ENCODE measurements at places on chromosomes 1 and 21.

- no peak for DNase-seq
Observed at GRCh38 chr1:167722152-167722869, 529 bp downstream of the MPZL1 start.

DNA sequence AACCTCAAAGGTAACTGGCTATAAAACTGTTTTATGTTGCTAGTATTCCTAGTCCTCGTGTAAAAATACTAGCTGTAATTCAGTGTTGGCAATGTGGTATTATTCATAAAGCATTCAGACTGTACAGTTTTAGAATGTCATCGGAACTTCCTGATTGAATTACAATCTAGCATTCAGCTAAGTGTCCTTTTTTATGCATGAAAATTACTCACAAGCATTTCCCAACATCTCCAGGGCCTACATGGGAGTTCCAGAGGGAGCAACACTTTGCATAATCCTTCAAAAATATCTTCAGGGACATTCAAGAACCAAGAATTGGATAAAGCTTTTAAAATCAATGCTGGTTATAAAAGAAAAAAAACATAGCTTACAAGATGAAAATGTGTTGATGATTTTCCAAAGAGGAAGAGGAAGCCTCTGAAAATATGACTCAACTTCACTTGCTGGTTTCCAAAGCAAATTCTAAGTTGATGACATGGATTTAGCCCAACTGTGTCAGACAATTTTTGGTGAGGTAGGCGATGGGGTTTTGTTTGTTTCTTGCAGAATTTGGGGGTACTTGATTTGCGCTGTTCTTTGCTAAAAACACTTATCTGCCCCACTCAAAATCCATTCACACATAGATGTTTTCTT lies 137.8 kb downstream of the SLC44A5 start:
- no peak for DNase-seq

DNA sequence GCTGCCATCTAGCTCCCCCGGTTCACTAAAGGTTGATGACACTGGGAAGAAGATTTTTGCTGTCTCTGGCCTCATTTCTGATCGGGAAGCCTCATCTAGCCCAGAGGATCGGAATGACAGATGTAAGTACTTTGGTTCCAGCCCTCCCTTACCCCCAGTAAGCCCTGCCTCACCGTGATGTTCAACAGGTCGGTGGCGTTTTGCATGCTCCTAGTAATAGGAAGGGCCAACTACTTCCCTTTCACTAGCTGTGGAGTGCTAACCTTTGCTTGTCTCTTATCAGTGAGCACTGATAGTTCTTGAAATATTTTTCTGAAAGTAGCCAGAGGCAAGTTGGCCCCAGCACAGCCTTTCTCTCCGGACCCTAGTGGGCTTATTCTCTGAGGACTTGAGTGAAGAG lies 7.5 kb downstream of the RNF220 start:
- no peak for DNase-seq

DNA sequence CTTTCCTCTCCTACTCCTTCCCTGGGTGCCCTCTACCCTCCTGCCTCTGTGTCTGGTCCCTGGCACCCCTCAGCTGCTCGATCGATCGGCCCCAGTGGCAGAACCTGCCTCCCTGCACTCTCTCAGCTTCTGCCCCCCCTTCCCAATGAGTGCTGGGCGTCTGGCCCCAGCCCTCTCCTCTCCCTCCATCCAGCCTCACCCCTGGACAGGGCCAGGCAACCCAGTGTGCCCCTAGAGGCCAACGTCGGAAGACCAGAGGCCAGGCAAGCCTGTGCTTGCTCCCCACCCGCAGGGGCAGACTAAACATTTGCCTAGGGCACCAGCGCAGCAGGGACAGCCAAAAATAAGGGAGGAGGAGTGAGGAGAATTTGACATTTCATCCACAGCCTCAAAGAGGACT lies 43.5 kb downstream of the LGR6 start:
- DNase-seq: peak; percentile 14

DNA sequence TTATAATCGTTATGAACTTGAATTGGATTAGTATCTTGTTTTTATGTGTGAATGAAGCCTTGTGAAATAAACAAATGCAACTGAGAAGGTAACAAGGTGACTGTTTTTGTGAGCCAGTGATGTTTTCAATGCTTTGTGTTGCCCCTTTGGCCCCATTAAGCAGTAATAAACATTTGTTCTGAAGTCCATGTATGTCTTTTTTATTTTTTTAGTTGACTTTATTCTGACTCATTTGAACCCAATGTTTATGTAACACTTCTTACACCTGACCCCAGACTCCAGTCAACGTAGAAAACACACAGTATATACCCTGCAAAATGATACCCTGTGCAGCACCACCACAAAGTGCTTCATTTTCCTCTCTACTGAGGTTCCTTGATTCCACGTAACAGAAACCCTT lies 4.6 kb upstream of the CACYBP start:
- DNase-seq: no peak

DNA sequence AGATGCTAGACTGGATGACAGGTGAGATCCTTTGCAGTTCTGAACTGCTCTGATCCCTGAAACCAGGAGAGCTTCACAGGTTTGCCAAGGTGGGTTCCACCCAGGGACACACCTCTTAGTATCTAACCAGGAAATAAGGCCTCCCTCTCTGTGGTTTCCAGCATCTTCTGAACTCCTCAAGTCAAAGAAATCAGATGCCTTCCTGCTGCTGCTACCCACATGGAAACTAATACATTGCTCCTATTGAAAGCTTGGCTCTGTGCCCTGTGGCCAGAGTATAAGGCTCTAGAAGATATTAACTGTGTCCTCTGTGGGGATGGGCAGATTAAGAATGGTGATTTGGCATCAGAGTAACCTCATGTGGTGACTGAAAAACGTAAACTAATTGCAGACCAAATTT lies 75.0 kb upstream of the MRPS6 start:
- no peak for DNase-seq

DNA sequence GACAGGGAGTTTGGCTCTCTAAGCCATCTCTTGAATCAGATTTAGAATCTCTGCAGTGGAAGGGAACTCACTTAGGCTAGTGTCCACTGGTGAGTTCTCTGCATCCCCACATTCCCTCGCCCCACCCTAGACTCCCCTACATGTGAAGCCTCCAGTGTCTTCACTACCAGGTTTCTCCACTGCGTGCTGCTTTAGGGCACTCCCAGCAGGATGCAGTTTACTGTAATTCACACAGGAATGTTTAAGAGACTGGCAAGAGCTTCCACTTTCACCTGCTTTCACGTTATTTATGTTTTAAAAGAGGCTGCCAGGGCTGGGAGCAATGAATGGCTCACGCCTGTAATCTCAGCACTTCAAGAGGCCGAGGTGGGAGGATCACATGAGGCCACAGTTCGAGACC lies 60.2 kb downstream of the KAZN start:
- no peak for DNase-seq

- DNase-seq: no peak
Observed at GRCh38 chr1:923131-923990, at the start of gene SAMD11. Gene SAMD11, plus strand, starts transcription at chr1:923923. Its CDS starts 509 bp downstream, at chr1:924432.

GRCh38 chr1:216890871-216891270 lies 167.6 kb upstream of the ESRRG start:
- DNase-seq: no peak

- no peak for DNase-seq
Observed at GRCh38 chr1:201912832-201913231, 24.1 kb downstream of the SHISA4 start.

DNA sequence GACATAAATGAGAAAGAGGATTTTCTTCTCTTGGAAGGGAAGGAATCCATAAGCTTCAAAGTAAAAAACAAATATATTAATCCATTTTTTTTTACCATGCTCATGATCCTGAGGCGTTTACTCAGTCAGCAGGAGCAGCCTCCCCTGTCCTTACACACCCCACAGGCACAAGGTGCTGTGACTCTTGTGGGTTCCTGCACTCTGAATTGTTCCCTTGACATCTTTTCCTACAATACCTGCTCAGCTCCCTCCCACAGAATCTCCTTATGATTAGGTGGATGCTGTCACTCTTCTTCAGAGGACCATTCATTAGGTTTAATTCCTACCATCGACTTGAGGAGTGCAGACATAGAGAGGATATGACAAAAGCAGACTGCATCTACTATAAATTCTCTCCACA lies 10.1 kb upstream of the PSRC1 start:
- DNase-seq: no peak

DNA sequence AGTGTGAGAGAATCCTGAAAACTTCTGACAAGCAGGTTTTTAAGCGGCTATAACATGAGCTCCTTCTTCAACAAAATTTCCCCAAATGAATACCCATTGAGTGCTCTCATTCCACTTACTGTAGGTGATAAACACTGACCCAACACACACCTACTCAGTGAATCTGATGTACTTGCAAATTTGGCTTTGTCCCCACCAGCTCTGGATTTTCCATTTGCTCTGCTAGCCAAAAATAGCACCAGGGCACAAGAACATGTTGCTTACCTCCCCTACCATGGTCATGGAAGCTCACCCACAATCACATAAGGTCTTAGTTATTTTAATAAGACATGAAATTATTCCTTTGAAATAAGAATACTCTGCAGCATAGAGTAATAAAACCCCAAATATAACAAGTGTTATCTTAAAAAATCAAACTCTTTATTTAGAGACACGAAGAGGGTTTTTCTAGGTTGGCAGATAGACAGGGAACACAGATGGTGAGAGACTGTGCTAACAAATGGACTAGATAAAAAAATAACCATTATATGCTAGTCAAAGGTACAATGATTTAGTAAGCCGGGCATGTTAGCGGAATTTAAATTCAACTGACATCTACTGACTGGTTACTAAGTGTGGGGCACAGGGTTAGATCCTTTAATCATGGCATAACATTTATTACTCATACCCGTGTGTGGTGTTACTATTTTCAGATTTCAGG lies 291.9 kb downstream of the KCNH1 start:
- DNase-seq: no peak

GRCh38 chr1:51575406-51576084 lies 41.3 kb upstream of the OSBPL9 start:
- DNase-seq: no peak

GRCh38 chr1:61120246-61120840 lies 38.0 kb downstream of the NFIA start:
- no peak for DNase-seq

DNA sequence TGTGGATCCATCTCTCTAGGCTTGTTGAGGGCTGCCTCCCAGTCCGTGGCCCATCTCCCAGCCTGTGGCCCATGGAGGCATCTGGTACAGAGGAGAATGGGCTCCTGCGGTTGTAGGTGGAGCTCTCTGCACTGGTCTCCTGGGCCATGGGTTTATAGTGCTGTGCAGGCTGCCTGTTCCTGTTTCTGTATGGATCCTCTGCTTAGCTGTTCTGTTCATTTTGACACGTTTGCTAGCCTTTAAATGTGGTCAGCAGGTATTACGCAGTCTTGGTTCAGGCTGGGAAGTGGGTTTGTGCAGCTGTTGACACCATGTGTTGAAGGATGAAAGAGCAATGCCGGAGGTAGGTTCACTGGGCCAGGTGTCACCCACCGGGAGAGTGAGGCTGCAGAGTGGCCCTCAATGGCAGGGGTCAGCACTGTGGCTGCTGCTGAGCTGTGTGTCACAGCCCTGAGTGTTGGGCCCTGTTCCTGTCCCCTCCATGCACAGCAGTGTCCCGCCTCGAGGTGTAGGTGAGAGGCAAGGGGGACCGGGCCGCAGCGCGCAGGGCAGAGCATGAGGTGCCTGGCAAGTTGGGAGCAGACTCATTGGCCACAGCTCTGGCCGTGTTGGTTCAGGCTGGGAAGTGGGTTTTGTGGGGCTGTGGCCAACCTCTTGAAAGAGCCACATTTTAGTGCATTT lies 39.0 kb downstream of the SNAP47 start:
- peak; percentile 18 for DNase-seq

DNA sequence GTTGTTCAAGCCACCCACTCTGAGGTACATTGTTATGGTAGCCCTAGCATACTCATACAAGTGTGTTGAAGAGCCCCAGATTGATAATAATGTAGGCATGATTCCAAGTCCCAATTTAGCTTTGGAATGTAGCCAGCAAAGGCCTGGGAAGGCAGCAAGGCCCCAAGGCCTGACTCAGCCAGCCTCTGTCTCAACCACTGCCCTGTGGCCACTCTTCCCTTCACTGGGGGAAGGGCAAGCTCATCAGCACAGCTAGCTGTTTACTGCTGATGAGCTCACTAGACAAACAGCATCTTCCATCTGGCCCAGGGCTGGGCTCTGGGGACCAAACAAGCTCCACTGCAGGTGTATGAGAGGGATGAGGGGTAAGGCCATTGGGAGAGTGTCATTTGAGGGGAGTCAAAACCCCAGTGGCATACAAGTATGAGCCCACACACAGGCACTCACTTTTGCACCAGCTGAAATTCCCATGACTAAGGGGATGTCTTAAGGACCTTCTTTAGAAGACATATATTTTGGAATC lies 2.2 kb upstream of the IRF6 start:
- no peak for DNase-seq

DNA sequence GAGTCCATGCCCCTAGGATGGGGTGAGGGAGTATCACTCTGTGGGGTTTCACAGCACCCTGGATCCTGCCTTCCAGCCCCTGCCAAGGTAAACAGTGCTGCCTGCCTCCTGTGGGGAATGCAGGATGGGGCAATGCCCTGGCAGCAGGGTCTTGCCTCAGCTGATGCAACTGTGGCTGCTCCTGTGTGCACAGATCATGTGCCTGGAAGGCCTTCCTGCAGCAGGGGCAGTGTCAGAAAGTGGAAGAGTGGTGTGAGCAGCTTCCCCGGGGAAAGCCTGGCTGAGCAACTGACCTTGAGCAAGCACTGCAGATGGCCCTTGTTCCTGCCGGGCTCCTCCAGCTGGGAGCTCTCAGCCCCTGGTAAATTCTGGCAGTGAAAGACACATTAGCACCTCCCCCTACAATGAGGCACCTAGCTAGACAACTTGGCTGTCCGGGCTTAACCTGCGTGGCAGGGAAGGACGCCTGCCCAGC lies 9.9 kb downstream of the TOR3A start:
- peak; percentile 68 for DNase-seq

- no peak for DNase-seq
Observed at GRCh38 chr1:171699531-171699930, 42.3 kb downstream of the VAMP4 start.
